ENCODE measurements at places on chromosomes 6 and 20.

GRCh38 chr6:129860908-129861665, at the start of gene TMEM244:
Gene TMEM244 (minus strand): TSS chr6:129861315. CDS start chr6:129861188, 127 bp downstream.
- no peak for DNase-seq

DNA sequence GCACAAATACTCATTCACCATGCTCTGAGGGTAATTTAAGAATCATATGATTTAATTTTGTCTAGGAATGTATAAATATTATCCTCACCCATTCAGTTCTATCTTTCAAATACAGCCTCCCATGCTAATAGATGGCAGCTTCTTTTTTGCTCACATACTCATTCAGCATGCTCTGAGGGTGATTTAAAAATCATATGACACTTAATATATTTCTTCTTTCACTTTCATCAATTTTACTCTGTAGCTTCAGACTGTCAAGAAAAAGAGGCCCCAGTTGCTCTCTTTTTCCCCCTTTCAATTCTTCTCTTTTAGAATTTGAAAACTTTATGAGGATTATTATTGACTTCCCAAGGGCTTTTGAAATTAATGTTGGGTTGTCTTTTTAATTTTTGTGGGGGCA, 161.7 kb upstream of the LAMP5 start:
- DNase-seq, result no peak

DNA sequence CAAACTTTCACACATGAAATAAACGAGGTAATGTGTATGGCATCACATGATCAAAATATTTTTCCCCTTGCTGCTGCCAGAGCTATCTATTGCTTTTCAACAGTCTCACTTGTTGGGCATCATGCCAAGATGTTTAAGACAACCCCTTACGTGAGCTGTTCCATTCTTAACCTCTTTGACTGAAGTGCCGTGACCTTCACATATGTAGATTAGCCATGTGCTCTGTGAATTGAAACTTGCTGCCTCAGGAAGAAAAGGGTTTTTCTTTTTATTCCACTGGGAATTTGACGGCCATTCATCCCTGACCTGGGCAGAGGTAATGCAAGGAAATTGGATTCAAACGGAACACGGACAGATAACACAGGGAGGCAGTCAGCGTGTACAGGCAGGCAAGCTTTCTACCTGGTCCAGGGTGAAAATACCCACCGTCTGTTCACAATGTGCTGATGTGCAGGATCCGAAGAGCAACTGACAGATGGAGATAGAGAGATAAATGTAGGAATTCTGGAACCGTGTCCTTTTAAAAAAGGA, 14.2 kb downstream of the ARID1B start:
- DNase-seq, result no peak

GRCh38 chr20:2593756-2594155, 57.4 kb downstream of the TMC2 start:
- DNase-seq, result no peak

GRCh38 chr6:37077905-37078296, 72.4 kb downstream of the FGD2 start:
- no peak for DNase-seq

DNA sequence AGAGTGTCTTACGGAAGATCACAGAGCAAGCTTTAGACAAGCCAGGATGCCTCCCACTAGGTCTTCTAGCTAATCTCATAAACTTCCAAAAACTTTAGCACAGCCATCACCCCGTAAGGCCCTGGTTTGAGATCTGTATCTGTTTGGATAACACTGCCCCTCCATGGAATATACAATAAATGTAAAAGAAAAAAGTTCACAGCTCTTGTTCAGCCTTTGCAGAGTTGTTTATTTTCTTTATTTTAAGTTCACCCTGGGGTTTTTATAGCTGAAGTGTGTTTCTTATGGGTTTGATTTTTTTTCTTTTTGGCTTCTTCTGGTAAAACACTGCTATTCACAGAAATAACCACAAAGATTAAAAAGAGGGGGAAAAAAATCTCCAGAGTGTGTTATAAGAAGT, 125.6 kb downstream of the EYA2 start:
- DNase-seq, result no peak

DNA sequence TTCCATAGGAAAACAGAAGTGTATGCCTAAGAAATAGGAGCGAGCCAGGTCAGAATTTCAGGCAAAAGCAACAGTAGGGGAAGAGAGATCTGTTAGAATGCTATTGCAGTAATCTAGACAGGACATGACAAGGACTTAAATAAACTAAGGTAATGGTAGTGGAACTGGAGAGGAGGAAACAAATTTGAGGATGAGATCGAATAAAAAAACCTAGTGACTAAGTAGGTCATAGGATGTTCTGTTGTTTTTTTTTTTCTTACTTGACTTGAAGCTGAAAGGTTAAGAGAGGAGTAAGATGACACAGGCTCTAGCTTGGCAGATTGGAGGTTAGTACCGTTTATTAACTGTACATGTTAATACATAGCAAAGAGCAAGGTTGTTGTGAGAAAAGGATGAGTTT, 28.6 kb downstream of the ORC3 start:
- no peak for DNase-seq

DNA sequence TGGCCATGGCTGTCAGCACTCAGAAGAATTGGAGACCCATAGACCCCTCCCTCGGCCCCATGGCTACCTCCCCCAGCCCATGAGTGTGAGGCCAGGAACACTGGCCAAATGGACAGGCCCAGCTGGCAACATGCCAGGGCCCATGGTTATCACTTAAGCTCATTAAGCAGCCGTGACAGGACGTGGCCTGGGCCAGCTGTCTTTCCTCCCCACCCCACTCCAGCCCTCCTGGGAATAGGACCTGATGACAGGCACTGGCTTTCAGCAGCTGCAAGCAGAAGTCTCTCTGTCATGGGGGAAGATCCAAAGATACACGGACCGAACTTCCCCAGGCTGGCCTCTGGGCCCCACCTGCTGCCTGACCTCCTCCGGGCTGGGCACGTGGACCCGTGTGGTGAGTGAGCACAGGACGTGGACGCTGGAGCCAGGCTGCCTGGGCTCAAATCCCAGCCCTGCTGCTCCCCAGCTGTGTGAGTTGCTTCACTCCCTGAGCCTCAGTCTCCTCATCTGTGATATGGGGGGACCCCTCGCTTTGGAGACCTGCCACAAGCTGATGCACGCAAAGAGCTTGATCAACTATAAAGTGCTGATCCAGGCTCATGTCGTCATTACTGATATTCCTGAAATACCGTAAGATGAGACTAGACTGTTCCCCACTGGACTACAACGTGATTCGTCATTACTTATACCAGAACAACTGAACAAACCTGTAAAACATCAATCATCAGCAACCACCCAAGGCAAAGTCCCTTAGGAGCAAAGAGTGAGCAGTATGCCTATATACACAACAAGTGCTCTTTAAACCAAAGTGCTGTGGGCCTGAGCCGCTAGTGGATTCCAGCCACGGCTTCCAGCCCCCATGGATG, 22.0 kb upstream of the VSTM2L start:
- DNase-seq, result no peak

Data from stimulated activated CD4-positive, alpha-beta T cell treated with anti-CD3 and anti-CD28 coated beads, TNF-alpha, amount 100 ng/mL, for 4 hours (primary cell).